T-helper 22 cell (primary cell): ENCODE measurements at places on chromosomes 5 and 9.

- DNase-seq = no peak
These were observed 118.0 kb upstream of the TNPO1 start for GRCh38 chr5:72698481-72698880.

- DNase-seq = no peak
These were observed 15.2 kb downstream of the QSOX2 start for GRCh38 chr9:136230365-136230764.

DNA sequence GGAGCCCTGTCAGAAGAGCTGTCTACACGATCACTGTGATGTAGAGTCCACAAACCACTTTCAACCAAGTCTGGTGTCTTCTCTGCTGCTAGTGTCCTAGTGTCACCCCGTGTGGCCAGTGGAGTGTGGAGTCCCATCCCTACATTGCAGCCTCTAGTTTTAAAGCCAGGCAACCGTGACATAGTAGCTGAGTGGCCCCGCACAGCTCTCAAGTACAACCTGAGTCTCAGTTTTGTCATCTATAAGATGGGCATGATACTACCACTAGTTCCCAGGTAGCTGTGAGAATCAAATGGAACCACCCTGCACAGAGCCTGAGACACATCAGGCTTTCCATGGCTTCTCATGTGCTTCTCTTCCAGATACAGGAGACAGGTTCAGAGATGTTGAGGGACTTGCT lies 43.2 kb upstream of the AKNA start:
- DNase-seq = no peak

GRCh38 chr5:170076211-170076610 lies 29.5 kb upstream of the FOXI1 start:
- DNase-seq = no peak

DNA sequence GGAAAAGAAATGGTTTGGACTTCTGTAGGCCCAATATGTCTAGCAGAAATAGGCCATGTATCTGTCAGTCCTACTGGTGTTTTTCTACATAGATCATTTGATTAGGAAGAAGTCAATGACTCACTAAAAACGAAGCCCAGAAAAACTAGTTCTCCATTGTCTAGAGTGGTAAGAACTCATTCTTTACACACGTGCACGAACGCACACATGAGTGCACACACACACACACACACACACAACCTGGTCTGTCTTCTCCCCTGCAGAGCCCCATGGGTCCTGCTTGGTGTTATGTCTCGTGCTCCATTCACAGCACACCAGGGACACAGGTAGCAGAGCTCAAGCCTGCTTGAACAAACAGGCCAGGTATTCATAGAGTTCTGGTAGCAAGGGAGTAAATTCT lies 14.9 kb upstream of the FCN1 start:
- no peak for DNase-seq

GRCh38 chr5:108625654-108626053 lies 122.0 kb upstream of the FER start:
- no peak for DNase-seq

GRCh38 chr5:119379096-119379495 lies 23.3 kb downstream of the TNFAIP8 start:
- DNase-seq = no peak

DNA sequence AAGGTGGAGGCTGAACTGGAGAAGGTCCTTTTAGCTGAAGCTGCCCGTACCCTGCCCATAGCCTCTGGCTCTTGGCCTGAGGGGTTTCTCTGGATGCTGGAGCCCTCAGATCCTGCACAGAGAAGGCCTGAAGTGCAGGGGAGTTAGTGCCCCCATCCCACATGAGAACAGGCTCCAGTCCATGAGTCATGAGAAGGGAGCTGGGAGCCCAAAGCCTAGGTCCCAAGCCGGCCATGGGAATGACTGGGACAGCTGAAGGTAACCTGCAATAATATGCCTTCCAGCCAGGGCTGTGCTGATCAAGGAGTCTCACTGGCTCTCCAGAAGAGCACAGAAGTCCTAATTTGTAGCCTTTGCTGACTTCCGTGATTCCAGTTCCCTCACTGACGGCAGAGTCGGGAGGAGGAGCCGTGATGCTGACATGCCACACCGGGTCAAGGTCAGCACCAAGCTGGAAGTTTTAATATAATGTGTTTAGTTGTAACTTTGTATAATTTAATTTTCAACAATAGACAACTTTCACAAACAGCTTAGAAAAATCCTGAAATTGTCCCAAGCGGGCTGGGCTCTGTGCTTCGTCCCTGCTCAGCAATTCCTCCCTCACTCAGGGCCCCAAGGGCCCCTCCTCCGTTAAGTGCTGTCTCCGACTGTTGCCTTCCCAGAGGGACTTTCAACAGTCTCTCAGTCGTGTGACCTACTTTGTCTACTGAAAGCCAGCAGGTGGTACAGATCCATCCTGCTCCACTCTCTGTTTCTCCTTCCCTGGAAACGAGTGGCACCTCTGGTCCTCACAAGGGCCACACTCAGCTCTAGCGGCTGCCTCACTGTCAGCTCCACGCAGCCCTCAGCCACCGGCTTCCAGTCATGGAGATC lies 387.8 kb downstream of the GADD45G start:
- no peak for DNase-seq

DNA sequence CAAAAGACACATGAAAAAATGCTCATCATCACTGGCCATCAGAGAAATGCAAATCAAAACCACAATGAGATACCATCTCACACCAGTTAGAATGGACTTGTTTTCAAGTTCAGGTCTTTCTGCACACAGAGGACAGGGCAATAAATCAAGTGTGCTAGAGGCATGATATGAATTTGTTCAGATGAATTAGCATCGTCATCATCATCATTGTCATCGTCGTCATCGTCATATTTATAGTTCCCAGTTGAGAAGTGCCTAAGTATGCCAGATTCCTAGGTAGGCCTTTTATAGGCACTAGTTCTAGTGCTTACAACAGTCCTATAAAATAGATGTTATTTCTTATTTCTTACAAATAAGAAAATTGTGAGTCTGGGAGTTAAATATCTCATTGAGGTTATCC lies 34.7 kb upstream of the RASEF start:
- DNase-seq = no peak

DNA sequence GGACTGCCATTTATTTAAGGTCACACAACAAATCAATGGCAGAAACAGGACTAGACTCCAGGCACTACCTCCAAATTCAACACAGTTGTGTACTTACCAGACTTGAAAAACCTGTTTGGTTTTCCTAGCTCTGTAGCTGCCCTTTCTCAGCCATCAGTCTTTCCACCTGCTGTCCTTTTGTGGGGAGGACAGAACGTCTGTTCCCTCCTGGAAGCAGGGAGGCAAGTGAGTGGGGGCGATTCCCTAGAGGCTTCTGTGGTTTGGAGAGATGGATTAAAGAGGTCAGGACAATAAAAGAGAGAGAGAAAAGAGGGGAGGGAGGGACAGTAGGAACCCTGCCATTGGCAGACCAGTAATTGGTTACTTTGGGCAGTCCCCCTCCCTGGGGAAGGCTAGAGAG lies 14.7 kb downstream of the ASTN2 start:
- DNase-seq = no peak

DNA sequence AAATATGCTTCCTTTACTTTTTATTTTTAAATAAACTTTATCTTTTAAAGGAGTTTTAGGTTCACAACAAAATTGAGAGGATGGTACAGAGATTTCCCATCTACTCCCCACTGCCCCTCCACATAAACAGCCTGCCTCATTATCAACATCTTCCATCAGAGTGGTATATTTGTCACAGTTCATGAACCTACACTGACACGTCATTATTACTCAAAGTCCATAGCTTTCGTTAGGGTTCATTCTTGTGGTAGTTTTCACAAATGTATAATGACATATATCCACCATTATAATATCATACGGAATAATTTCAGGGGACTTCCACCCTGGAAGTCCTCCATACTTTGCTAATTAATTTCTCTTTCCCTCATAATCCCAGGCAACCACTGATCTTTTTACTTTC lies 204.9 kb downstream of the SMARCA2 start:
- DNase-seq = no peak

GRCh38 chr5:69188811-69189161 lies 597 bp upstream of the CENPH start:
- no peak for DNase-seq

DNA sequence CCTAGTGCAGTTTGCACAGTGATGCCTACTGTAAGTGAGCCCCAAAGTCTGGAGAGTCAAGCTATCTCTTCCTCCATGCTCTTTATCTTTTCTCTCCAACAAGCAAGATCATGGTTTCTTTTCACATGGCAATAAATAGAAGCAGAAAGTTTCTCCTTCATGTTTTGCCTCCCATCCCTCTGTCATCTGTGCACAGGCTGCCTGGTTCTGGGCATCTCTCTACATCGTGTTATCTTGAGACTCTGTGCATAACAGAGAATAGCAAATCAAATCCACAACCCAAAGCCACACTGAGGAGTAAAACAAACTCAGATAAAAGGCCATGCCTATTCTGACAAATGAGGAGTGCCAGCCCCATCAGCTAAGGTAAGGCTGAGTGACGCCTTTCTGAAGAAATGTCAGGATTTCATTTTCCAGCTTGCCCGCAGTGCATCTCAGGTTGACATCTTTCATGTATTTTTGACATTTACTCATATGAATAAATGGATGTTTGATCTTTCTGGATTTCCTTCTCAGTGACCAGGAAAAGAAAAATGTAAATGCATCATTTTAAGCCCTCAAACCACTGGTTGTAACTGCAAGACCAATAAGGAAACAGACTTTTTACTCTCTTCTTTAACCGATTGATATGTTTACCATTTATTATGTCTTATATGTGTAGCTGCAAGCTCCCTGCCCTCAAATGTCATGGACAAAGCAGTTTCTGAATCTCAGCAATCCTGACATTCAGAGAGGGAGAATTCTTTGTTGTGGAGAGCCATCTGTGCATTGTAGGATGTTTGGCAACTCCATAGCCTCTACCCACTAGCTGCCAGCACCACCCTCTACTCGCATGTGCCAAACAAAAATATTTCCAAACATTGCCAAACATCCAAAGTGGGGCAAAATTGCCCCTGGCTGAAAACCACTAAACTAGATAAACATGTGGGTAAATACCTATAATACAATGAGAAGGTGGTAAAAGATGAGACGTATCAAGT lies 49.2 kb upstream of the ACO1 start:
- no peak for DNase-seq

- no peak for DNase-seq
These were observed 388.6 kb upstream of the CDH6 start for GRCh38 chr5:30804739-30805505.

GRCh38 chr5:89759802-89760201 lies 649.8 kb downstream of the CETN3 start:
- DNase-seq = no peak

GRCh38 chr5:2530609-2531008 lies 220.9 kb downstream of the IRX2 start:
- DNase-seq = no peak

- DNase-seq = no peak
These were observed 610.6 kb downstream of the CDH12 start for GRCh38 chr5:22242532-22242931.
